Fibroblast of pulmonary artery (primary cell): ENCODE measurements at places on chromosomes 6 and 20.
A peak's percentile ranks its signal among the peaks of the same experiment; 100 is the strongest.

GRCh38 chr6:72414657-72415056, 207.2 kb upstream of the KCNQ5 start:
- DNase-seq = no peak

GRCh38 chr6:16286151-16286522, 47.8 kb downstream of the GMPR start:
- DNase-seq = peak; percentile 61

GRCh38 chr6:124436803-124437202, 525.4 kb upstream of the RNF217 start:
- DNase-seq = no peak

- DNase-seq = peak; percentile 63
Measured at GRCh38 chr6:12601881-12602280, 114.7 kb upstream of the PHACTR1 start.

- no peak for DNase-seq
Measured at GRCh38 chr6:81696524-81696923, 56.0 kb downstream of the TENT5A start.

- no peak for DNase-seq
Measured at GRCh38 chr20:51594236-51595057, 51.9 kb upstream of the NFATC2 start.

GRCh38 chr6:21123507-21124436, 469.8 kb upstream of the SOX4 start:
- no peak for DNase-seq

GRCh38 chr6:71473926-71474325, 185.3 kb downstream of the OGFRL1 start:
- peak; percentile 97 for DNase-seq

GRCh38 chr6:23174781-23175361, 605.5 kb downstream of the HDGFL1 start:
- DNase-seq = peak; percentile 82

- DNase-seq = no peak
Measured at GRCh38 chr6:69785697-69786096, 11.1 kb downstream of the LMBRD1 start.

- no peak for DNase-seq
Measured at GRCh38 chr6:25233226-25233625, 45.9 kb upstream of the CARMIL1 start.

- peak; percentile 18 for DNase-seq
Measured at GRCh38 chr20:45970646-45971424, 1.2 kb downstream of the ZNF335 start.

- no peak for DNase-seq
Measured at GRCh38 chr6:27209196-27209595, 38.3 kb upstream of the PRSS16 start.

DNA sequence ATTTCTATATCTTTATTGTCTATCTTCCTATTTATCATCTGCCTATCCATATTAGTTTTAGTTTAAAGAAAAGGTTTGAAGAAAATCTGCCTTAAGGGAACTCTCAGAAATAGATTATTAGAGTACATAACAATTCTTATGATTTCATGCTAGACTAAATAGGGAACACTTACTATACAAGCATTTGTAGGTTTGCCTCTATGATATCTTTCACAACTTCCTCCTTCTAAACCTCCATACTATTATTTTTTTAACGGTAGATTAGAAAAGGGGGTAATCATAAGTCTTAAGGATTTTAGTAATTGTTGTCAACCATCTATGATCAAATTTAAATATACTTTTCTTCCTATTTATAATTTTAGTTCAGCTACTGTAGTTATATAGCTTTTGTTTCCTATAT, 11.6 kb upstream of the DSE start:
- no peak for DNase-seq

DNA sequence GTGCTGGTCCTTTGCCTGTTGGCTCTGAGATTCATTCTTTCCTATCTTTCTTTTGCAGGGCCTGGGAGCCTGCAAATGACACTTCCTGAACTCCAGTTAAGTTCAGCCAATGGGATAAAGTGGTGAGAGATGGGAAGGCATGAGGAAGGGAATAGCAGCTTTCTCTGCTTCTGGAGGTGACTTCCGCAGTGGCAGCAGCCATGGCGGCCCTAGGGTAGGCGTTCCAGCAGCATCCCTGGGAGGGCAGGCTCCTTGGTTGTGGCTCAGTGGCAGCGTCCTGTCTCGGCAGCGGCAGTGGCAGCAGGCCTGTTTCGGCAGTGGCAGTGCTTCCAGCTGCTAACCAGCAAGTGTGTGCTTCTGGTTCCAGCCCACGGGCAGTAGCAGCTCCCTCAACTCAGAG, 7.3 kb upstream of the MDFI start:
- DNase-seq = no peak

- no peak for DNase-seq
Measured at GRCh38 chr6:87180105-87180728, 24.9 kb downstream of the ZNF292 start.

- no peak for DNase-seq
Measured at GRCh38 chr6:169906004-169906687, 154.7 kb downstream of the ERMARD start.

DNA sequence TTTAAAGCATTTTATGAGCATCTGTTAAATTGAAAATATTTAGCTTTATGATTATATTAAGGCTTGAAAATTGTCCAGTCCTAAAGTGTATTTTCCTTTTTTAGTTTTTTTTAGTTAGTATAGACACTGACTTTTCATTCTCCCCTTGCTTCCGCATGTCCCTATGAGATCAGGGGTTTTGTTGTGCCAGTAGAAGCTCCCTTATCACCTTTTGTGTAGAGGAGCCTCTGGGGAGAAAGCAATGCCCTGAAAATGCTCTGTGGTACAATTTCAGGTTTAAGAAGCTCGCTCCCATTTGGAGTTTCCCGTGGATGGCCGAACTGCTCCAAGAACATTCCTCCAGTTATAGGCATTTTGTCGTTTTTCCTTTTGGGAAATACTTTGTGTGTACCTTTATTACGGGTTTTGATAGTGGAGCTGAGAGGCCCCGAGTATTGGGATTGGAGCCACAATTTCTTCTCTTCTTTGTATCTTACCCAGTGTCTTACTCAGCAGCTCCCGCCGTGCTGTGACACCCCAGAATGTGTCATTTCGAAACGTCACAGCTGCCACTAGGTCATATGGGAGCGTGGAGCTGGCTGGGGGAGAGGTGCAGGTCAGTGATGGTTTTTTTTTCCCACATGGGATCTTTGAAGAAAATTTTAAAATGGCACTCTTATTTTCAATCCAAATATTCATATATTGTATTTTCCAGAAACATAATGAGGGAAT, 49.9 kb downstream of the RPRD1B start:
- DNase-seq = peak; percentile 40

DNA sequence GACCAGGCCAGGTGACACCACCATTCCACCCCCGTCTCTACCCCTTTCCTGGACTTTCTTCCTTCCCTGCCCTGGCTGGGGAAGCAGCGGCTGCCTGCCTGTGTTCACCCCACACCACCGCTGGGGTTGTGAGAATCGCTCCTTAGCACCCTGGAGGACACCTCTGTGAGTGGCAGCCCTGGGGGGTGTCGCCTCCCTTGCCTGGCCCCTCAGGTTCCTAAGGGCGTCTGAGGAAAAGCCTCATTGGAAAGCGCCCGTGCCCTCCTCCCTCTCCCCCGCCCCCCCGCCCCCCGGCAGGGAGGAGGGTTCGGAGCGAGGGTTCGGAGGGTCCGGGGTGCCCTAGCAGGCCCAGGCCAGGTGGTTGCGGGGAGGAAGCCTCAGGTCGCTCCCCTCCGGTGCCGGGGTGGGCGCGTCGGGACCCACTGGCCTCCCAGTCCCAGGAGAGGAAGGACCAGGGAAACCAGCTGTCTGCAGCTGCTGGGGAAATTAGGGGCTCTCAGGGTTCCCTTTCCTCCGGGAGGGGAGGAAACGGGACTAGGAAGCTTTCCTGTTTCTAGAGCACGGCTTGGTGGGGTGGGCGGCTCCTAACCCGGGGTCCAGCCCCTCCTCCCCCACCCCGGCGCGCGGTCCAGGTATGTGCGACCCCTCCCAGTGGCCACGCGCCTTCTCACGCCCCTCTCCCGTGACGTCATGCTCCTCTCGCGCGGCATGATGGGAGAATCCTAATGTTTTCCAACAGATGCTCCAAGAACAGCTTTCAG, at the start of gene PHACTR3:
TSS of gene PHACTR3 (plus strand) at position 760 of the 761 bp plus-strand sequence. CDS start 475 bp downstream, outside the sequence.
- DNase-seq = no peak

DNA sequence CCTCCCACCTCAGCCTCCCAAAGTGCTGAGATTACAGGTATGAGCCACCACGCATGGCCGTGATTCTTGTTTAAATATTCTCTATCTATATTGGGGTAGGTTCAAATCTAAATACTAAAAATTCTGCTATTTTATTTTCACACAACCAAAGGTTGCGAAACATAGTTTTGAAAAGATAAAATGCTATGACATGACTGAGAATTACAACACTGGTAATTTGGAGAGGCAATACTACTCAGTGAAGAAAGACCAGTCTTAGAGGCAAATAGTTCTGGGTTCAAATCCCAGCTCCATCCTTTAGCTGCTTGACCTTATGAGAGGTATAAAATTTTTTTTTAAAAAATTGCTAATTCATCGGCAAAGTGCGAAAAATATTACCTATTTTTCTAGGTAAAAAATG, 137.0 kb upstream of the PREP start:
- peak; percentile 8 for DNase-seq

DNA sequence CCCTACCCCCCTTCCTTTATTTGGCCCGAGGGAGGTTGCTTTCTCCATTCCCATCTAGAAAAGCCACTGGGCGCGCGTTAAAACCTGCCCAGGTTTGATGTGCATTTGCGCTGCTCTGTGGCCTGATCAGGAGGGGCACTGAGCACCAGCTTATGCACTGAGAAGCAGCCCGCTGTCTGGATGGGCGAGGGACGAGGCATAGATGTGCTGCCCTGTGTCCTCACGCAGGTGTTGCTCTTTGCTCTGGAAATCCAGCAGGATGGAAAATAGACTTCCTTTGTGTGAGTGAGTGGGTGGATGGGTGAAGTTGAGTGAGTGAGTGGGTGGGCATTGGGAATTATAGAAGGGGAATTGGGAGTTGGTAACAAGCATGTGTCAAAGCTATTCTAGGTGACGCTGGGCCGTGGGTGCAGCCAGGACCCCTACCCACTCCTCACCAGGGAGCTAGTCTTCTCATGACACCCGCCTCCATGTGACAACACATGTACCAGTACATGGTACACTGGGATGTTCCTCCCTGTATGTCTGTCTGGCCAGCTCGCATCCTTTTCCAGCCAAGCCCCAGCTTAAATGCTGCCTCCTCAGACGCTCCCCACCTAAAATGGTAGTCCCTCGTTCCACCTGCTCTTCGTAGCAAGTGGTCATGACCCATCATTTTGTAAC, 162.6 kb downstream of the DTNBP1 start:
- no peak for DNase-seq

DNA sequence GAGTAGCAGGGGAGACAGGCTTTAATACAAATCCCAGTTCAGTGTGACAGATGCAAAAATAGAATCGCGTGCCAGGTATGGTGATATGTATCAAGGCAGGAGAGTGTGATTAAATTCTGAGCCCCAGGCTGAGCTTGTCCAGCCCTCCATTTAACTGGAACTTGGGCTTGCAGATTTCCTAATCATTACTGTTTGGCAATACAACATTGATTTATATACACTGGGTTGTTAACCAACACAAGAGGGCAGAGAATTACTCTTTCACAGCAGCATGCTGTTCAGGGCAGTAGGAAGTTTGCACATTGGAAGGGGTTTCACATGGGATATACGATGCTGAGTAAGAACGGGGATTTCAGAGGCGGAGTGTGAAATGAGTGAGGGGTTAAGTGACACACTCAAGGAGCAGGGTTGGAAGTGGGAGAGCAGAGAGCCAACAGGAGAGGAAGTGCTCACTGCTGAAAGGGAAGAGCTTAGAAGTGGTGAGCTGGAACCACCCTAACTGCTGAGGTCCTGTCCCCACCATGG, 70.8 kb upstream of the ATXN1 start:
- no peak for DNase-seq

DNA sequence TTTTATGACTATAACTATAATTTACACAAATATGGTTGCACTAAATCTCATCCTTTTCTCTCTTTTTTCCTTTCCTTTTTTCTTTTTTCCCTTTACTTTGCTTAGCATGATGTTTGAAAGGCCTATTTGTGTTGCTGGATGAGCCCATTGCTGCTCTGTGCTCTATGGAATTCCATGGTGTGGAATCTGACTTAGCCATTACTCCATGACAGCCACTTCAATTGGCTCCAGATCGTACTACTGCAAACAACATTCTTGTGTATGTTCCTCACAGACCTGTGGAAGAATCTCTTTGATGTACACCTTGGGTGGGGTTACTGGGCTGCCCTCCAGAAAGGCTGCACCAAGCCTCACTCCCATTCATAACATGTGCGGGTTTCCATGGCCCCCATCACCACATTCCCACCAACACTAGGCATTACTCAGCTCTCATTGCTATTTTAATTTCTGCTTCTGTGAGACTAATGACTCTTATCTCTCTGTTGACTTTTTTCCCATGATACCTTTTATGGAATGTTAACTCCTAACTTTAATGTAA, 979.0 kb downstream of the KIF16B start:
- no peak for DNase-seq

- no peak for DNase-seq
Measured at GRCh38 chr6:168242940-168243225, 76.7 kb downstream of the DACT2 start.

- DNase-seq = no peak
Measured at GRCh38 chr6:139590206-139590605, 215.8 kb upstream of the CITED2 start.

GRCh38 chr6:10033223-10033829, 381.5 kb downstream of the TFAP2A start:
- peak; percentile 1 for DNase-seq

DNA sequence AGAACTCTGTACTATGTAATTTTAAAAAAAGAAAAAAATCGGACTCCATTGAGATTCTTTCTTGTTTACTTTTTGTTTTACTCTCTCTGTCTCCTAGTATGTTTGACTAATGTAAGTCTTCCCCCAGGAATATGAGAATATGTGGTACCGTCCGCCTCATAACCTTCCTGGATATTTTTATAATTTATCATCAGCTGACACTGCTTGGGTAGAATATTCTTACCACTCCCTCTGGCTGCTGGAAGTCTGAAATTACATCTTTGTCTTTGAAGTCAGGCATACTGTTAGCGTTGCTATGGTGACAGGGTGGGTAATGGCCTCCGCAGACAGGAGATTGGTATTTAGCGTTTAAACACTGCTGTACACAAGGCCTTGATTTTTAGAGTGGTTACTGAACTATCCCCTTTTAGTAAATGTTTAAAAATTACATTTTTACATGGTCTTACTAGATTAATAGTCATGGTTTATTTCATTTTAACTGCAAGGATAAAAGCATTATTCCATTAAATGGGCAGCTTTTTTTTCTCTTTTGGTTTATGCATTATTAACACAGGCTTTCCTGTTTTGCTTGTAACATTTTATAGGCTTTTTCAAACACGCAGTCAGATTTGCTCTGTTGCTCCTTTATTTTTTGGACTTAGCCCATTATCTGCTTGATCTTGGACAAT, 176.4 kb downstream of the ARID1B start:
- peak; percentile 95 for DNase-seq

- no peak for DNase-seq
Measured at GRCh38 chr20:32479697-32480171, 105.4 kb downstream of the NOL4L start.

- no peak for DNase-seq
Measured at GRCh38 chr6:44645276-44645675, 257.8 kb downstream of the CDC5L start.
